ENCODE measurements at places on chromosomes 3 and 15. TPM values are rescaled to one million over a fixed set of nuclear protein-coding genes. Genes with fewer than 3 reads are reported as not detected.

MAGI1 gene
- 28.9 TPM for total RNA-seq

SETD2 gene
- 20.5 TPM for total RNA-seq

BUB1B gene
- total RNA-seq, result 37.4 TPM

GP9 gene
- not detected for total RNA-seq

NDN gene
- 43.7 TPM for total RNA-seq

PLA1A gene
- not detected for total RNA-seq

GUCA1C gene
- total RNA-seq, result not detected

PRICKLE2 gene
- 27.3 TPM for total RNA-seq

GXYLT2 gene
- total RNA-seq, result 13.6 TPM

KLHL24 gene
- 26.5 TPM for total RNA-seq

GABRB3 gene
- total RNA-seq, result 0.28 TPM

ZMYND10 gene
- 0.58 TPM for total RNA-seq

CAMK2N2 gene
- not detected for total RNA-seq

SLC27A2 gene
- total RNA-seq, result under 0.01 TPM

JMJD7 gene
- 3.4 TPM for total RNA-seq

SLCO3A1 gene
- 3.5 TPM for total RNA-seq

GRAMD2A gene
- total RNA-seq, result 0.28 TPM

IL20RB gene
- total RNA-seq, result 0.38 TPM

SHF gene
- total RNA-seq, result 3.1 TPM

KLHL18 gene
- 35.1 TPM for total RNA-seq

CHRFAM7A gene
- total RNA-seq, result 0.19 TPM

ITIH1 gene
- 0.56 TPM for total RNA-seq

LMOD3 gene
- total RNA-seq, result 0.28 TPM

ROBO2 gene
- under 0.01 TPM for total RNA-seq

WNT5A gene
- total RNA-seq, result 36.4 TPM

CACNA1D gene
- 0.19 TPM for total RNA-seq

MST1R gene
- total RNA-seq, result 0.96 TPM

GHRL gene
- total RNA-seq, result not detected

PLA2G4D gene
- total RNA-seq, result under 0.01 TPM

CD80 gene
- total RNA-seq, result not detected

TFG gene
- 98.1 TPM for total RNA-seq

GRK7 gene
- not detected for total RNA-seq

CPNE9 gene
- total RNA-seq, result not detected

H1-8 gene
- total RNA-seq, result not detected

CLDN16 gene
- 0.38 TPM for total RNA-seq

MFSD1 gene
- total RNA-seq, result 168 TPM

VILL gene
- total RNA-seq, result 2.5 TPM

MKRN2OS gene
- not detected for total RNA-seq

CDHR4 gene
- not detected for total RNA-seq

PPP2R3A gene
- 11.8 TPM for total RNA-seq

GOLGA8N gene
- 1.3 TPM for total RNA-seq

CA12 gene
- 195 TPM for total RNA-seq

Measured in regular cardiac myocyte (primary cell).